ENCODE measurements at places on chromosomes 5 and 9.

GRCh38 chr9:74960561-74960960, 7.8 kb upstream of the C9orf40 start:
- peak; percentile 68 for DNase-seq

DNA sequence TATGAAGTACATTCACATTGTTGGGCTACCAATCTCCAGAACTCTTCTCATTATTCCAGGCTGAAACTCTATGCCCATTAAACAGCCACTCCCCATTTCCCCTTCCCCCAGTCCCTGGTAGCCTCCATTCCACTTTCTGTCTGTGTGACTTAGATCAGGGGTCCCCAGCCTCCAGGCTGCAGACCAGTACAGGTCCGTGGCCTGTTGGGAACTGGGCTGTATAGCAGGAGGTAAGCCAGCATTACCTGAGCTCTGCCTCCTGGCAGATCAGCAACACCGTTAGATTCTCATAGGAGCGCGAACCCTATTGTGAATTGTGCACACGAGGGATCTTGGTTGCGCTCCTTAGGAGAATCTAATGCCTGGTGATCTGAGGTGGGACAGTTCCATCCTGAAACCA, 23.1 kb downstream of the ZNF618 start:
- no peak for DNase-seq

DNA sequence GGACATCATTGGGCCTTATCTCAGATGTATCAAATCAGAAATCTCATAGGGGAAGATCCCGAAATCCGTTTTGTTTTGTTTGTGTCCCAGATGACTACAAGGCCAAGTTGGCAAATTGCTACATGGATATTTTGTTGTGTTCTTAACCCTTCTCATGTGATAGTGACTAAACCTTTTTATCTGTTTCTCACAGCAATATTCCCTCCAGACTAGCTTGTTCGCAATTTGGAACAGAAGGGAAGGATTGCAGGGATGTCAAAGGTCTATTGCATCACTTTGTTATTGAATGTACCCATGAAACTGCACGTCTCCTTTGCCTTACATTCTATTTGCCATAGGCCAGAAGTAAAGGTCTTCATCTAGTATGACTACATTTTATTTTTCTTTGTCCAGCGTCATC, 453.9 kb downstream of the NFIB start:
- no peak for DNase-seq

DNA sequence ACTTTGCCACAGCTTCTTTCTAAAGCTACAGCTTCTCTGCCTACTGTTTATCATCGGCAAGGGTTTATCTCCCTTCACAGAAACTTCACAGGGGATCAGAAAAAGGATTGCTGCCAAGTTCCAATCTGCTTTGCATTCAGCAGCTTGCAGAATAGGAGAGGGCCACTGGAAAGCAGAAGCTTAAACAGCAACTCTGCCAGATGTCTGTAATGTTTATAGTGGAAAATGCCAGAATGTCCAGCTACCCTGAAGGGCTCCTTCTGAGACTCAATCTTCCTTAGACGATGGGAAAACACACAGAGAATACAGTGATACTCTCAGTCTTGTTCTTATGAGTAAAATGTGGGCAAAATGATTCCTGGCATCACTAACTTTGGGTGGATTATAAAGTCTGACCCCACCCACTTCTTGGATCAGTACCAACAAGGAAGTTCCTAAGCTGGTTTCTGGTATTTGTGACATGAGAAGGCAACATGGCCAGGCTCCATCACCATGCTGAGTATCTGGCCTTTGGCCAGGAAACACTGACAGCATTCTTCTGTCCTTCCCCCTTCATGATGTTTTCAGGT, 19.0 kb downstream of the STOM start:
- DNase-seq, result peak; percentile 95

GRCh38 chr9:109122726-109123621, 3.2 kb upstream of the TMEM245 start:
- DNase-seq, result no peak

GRCh38 chr5:160523502-160524163, 102.0 kb downstream of the PTTG1 start:
- no peak for DNase-seq

DNA sequence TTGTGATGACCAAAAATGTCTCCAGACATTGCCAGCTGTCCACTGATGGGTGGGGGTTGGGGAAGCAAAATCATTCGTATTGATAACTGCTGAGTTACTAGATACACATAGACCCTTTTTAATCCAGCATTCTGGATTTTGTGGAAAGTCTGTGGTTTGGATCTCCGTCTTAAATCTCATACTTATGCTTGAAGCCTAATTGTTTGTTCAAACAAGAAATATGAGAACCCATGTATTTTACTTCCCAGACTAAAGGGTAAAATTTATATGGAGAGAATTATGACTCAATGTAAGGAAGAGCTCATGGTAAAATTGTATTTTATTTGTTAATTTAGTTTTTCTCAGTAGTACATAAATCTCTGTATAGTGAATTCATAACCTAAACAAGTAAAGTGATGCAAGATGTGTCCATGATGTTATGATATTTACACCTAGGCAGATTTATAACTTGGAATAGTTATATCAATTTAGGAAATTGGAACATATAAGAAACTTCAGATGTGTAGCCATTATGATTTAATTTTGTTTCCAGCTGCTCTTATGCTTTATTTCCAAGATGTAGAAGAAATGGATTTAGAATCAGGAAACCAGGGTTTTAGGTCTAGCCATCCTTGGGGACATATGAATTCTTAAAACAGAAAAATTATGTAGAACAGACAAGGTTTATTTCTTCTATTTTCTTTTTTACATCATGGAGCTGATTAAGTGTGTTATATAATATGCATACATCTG, 4.5 kb upstream of the OGN start:
- DNase-seq, result no peak

DNA sequence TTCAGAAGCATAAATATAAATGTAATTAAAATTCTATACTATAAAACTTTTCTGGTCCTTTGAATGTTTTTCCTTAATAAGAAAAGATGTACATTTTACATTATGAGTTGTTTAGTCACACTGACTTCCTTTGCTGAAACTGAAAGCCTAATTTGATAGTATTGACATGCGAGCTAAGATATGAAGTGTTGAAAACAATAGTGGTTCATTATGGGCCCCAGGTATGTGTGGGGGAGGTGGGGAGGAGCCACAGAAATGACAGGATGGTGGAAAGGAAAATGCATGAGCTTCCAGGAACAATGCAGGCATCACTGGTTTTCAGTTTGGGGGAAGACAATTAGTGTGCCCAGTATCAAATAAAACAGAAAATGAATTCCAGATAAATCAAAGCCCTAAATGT, 35.4 kb upstream of the RLN1 start:
- no peak for DNase-seq

DNA sequence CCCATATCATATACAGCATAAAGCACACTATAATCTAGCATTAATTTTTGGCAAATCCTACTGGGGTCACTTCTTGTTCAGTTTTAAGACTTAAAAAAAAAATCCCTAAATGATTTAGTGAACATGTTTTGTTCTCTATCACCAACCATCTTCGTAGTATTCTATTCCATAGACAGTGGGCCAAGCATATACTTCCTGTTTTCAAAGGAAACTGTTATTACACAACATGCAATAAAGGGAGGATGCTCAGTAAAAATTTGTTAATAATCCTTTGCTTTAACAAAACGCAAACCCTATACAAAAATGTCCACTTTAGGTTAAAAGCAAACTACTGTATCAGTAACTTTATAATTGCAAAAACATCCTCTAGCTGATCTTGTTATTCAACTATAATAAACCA, 13.0 kb downstream of the CCNH start:
- DNase-seq, result no peak

DNA sequence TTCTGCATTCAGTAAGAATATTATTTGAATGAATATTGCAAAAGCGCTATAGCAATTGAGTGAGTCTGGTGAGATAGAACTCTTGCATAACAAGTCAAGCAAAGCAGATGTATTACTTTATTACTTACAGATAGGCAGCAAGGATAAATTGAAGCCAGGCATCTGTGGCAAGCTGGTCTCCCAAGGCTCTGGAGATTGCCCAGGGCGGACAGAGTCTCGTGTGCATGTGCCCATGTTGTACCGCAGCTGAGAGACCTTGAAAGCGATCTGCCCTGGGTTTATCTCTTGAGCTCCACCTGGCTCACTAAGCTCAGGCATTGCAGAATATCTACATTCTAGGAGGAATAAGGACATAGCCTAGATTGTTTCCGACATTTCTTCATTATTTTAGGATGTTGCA, 591.6 kb downstream of the ISL1 start:
- no peak for DNase-seq

- no peak for DNase-seq
Observed at GRCh38 chr5:24566933-24567332, 77.8 kb downstream of the CDH10 start.

DNA sequence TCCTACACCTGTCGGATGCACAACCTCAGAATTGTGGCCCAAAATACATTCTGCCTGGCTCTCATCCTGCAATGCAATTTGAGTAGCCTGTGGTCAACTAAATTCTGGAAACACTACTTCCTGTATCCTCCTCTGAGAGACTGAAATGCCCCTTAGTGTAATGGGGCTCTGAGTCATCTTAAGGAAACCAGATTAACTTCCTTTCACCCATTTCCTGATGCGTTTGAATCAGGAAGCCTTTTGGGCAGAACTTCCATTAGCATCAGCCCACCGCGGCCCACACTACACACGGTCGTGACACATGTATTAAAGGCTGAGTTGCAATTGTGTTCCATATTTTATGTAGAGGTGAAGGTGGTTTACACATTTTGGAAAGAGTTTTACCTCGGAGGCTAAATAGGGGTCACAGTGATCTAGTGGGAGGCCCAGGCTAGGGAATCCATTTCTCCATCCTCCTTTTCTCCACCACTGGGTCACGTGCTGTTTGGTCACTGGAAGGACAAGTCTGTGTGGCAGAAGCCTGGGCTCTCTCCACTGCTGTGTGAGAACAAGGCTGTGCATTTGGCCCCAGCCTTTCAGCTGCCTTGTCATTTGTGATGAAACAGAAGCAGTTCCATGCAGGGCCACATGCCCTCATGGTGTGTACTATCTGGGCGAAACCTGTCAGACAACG, 55.9 kb downstream of the DAP start:
- DNase-seq, result peak; percentile 56

DNA sequence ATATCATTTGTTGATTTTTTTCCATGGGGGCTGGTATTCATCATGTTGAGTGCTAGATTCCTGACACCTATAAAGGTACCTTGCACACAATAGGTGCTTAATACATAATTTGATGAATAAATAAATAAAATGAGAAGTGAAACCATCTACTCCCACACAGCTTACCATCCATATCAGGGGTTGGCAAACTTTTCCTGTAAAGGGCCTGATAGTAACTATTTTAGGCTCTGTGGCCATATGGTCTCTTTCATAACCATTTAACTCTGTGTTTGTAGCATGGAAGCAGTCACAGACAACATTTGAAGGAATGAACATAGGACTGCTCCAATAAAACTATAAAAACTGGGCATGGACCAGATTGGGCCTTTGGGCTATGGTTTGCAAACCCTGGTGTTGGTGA, 100.3 kb downstream of the GCNT1 start:
- DNase-seq, result no peak

DNA sequence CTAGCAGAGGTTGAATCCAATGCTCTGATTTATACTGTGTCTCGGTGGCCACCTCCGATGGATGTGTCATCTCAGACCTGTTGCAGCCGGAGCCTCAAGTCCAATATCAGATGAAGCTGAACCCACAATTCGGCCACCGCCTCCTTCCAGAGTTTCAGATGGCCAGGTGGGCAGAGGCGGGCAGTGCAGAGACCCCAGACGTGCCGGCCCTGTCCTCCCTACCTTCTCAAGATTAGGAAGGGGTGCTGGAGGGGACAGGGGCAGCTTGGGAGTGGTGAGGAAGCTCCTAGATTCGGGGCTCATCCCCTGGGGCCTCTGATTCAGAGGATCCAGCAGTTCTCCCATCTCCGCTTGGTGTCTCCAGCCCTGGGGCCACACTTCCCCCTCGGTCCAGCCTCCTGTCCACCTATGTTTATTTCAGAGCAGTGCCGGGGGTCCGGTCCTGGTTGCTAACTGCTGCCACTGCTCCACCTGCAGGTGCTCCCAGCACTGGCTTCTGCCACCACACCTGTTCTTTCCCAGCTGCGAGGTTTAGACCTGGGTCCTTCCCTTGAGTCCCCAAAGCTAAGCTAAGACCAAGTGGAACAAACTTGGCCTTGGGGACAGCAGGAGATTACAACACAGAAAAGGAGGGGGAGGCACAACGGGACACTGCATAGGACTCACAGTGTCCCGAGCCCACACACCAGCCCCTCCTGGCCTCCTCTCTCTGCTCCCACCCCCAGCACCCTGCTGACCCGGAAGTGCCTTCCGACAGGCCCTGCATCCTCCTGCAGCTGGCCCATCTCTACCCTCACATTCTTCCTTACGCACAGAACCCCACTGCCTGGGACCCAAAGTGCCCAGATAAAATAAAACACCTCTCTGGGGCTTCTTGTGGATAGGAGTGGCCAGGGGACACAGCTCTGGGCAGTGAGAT, 81.6 kb downstream of the NTNG2 start:
- no peak for DNase-seq

DNA sequence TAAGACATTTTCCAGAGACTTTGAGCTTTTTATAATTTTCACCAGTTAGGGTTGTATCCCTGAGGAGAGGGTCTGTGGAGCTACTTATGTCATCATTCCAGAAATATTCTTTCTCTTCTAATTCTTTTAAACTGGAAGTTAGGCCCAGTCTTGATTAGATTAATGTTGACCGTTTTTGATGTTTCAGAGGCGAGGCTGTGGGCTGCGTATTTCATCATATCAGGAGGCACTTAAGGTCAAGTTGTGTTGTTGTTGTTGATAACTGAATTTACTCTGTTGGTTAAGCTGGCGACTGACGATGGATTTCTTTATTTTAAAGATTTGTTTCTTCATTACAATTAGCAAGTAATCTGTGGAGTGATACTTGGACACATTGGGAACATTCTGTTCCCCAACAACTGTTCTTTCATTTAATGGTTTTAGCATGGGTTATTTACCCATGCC, 20.1 kb downstream of the IPO11 start:
- no peak for DNase-seq

Data from adipocyte (in vitro differentiated cells).